Smooth muscle cell of the pulmonary artery (primary cell): ENCODE measurements at places on chromosomes 11 and 22. TPM values are rescaled to one million over a fixed set of nuclear protein-coding genes. Genes with fewer than 3 reads are reported as not detected.

The PIWIL4 gene
- 3.0 and 4.6 TPM in 2 replicates for total RNA-seq

The NF2 gene
- 50.8 and 65.8 TPM in 2 replicates for total RNA-seq

The NPAS4 gene
- total RNA-seq, result not detected in 2 replicates

The MYRF gene
- 0.92 and 1.0 TPM in 2 replicates for total RNA-seq

The CD3D gene
- not detected in 2 replicates for total RNA-seq

The RASSF10 gene
- 0.23 TPM in 1 of 2 replicates, not detected in the other for total RNA-seq

The GRK3 gene
- total RNA-seq, result 1.2 and 2.3 TPM in 2 replicates

The TSSK2 gene
- not detected in 2 replicates for total RNA-seq

The KRTAP5-8 gene
- total RNA-seq, result not detected in 2 replicates

The SLC22A6 gene
- not detected in 2 replicates for total RNA-seq

The CD44 gene
- total RNA-seq, result 450 and 668 TPM in 2 replicates

The CSTPP1 gene
- total RNA-seq, result 21.5 and 23.6 TPM in 2 replicates

The FGF19 gene
- total RNA-seq, result not detected in 2 replicates

The IRAG1 gene
- 40.8 and 69.0 TPM in 2 replicates for total RNA-seq

The TRIM48 gene
- not detected in 2 replicates for total RNA-seq

The SLC22A9 gene
- not detected in 2 replicates for total RNA-seq

The SCN2B gene
- 0.03 and 0.13 TPM in 2 replicates for total RNA-seq

The FJX1 gene
- 28.5 and 52.1 TPM in 2 replicates for total RNA-seq

The NAA40 gene
- 10.9 and 13.8 TPM in 2 replicates for total RNA-seq

The PACSIN3 gene
- total RNA-seq, result 18.2 and 25.2 TPM in 2 replicates

The SMC1B gene
- 0.07 TPM in 1 of 2 replicates, not detected in the other for total RNA-seq

The NRIP3 gene
- total RNA-seq, result 6.8 and 12.7 TPM in 2 replicates

The TSPAN18 gene
- total RNA-seq, result 0.10 and 0.33 TPM in 2 replicates

The CDC42EP2 gene
- 15.8 and 19.8 TPM in 2 replicates for total RNA-seq

The CD59 gene
- total RNA-seq, result 1,796 and 1,864 TPM in 2 replicates

The SF3B2 gene
- 100 and 118 TPM in 2 replicates for total RNA-seq

The PYGM gene
- 6.0 and 8.8 TPM in 2 replicates for total RNA-seq

The P2RX3 gene
- total RNA-seq, result not detected in 2 replicates

The KRTAP5-1 gene
- total RNA-seq, result not detected in 2 replicates

The SPON1 gene
- total RNA-seq, result 2.0 and 30.5 TPM in 2 replicates

The TPBGL gene
- total RNA-seq, result under 0.01 TPM in 1 of 2 replicates, not detected in the other

The HMGXB4 gene
- 15.6 TPM in 2 replicates for total RNA-seq

The PGA4 gene
- 2.5 TPM in 1 of 2 replicates, not detected in the other for total RNA-seq

The SLC25A18 gene
- total RNA-seq, result not detected in 2 replicates

The OR5P2 gene
- total RNA-seq, result not detected in 2 replicates

The BTBD18 gene
- not detected in 2 replicates for total RNA-seq

The OR8G5 gene
- not detected in 2 replicates for total RNA-seq

The VEGFB gene
- total RNA-seq, result 54.3 and 83.2 TPM in 2 replicates

The PRR33 gene
- not detected in 2 replicates for total RNA-seq

The MLC1 gene
- total RNA-seq, result 0.43 and 3.6 TPM in 2 replicates

The VSTM5 gene
- total RNA-seq, result 0.03 and 0.20 TPM in 2 replicates

The MYOD1 gene
- not detected in 2 replicates for total RNA-seq

The TNNI2 gene
- total RNA-seq, result not detected in 2 replicates

The THOC5 gene
- 39.4 and 62.9 TPM in 2 replicates for total RNA-seq

The SNX32 gene
- total RNA-seq, result 1.3 and 4.0 TPM in 2 replicates

The TMEM121B gene
- 0.07 and 0.20 TPM in 2 replicates for total RNA-seq

The OR8A1 gene
- not detected in 2 replicates for total RNA-seq

The EXT2 gene
- total RNA-seq, result 260 and 299 TPM in 2 replicates

The SLC16A8 gene
- 0.33 and 0.53 TPM in 2 replicates for total RNA-seq

The DEUP1 gene
- total RNA-seq, result not detected in 2 replicates

The MFNG gene
- 0.07 and 0.30 TPM in 2 replicates for total RNA-seq

The ZP1 gene
- 0.36 and 0.98 TPM in 2 replicates for total RNA-seq

The LDHA gene
- 1,096 and 1,193 TPM in 2 replicates for total RNA-seq

The MYH9 gene
- 821 and 1,213 TPM in 2 replicates for total RNA-seq

The RAG2 gene
- not detected in 2 replicates for total RNA-seq

The HORMAD2 gene
- total RNA-seq, result not detected in 2 replicates

The BATF2 gene
- 0.13 and 0.50 TPM in 2 replicates for total RNA-seq

The MMP13 gene
- total RNA-seq, result not detected in 2 replicates

The STK33 gene
- 0.65 and 2.4 TPM in 2 replicates for total RNA-seq
